GM10248 (cell line): ENCODE measurements at places on chromosomes 3 and 15.

DNA sequence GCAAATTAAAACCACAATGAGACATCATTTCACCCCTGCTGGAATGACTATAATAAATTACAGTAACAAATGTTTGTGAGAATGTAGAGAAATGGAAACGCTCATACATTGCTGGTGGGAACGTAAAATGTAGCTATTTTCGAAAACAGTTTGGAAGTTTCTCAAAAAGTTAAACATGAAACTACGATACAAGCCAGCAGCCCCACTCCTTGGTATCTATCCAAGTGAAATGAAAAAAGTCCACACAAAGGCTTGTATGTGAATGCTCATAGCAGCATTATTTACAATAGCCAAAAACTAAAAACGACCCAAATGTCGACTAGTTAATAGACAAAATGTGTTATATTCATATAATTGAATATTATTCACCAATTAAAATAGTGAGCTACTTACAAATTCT, 22.9 kb upstream of the CFAP20DC start:
- no peak for DNase-seq

DNA sequence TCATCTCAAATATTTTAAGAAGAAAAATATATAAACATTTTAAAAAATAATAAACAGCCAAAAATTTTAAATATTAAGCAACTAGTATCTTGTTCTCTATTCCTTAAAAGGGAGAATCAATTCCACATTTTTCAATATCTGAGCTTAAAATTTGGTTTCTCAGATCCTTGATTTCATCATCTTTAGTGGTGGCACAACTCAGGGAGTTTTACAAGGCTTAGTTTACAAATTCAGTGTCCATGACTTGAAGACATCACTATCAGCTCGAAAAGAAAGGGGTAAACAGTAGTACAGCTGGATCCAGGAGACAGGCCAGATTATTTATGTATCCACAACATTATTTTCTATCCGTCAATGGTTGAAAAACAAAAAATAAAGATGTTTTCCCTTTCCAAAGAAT, 11.6 kb downstream of the IGF2BP2 start:
- no peak for DNase-seq

DNA sequence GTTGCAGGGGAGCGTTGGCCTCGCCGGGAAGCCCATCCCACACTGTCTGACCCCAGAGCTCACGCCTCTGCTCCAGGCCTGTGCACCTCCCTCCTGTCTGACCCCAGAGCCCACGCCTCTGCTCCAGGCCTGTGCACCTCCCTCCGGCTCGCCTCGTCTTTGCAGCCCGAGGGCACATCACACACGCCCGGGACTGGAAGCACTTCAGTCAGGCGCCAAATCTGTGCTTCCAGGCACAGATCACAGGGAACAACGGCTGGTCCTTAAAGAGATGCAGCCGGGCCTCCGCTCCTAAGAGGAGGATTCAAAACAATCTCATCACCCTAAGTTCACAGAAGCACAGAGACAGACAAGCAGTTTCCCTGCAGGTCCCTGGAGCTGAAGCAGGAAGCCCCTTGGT, 103.0 kb upstream of the RPL32 start:
- DNase-seq, result no peak

DNA sequence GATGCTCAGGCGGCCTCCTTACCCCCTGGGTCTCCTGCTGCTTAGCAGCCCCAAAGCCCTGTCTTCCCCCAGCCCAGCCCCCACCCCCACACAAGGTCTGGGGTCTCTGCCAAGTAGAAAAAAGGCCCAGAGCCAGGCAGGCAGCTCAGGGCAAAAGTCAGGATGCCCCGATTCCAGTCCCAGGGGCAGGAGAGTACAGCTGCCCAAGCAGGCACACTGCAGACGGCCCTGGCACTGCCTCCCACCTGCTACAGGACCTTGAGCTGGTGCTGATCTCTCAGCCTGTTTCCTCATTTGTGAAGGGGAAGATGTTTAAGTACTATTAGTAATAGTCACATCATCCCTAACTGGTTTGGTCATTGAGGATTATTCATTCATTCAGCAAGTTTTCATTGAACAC, 12.6 kb downstream of the TMEM43 start:
- no peak for DNase-seq

DNA sequence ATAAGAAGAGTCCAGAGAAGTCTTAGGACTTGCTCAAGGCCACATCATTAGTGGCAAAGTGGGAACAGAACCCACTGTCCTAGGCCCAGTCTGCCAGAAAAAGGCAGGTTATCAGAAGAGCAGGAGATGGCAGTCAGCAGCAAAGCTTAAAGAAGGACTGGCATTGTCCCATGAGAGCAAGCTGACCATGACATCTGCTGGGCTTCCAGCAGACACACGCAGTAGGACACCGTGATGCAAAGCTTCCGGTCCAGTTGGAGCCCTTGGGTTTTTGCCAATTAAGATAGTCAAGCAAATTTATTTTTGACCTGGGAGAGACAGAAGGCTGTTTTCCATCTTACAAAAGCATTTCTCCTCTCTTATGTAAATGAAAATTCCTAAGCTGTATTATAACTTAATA, 42.1 kb downstream of the ZBTB38 start:
- no peak for DNase-seq

DNA sequence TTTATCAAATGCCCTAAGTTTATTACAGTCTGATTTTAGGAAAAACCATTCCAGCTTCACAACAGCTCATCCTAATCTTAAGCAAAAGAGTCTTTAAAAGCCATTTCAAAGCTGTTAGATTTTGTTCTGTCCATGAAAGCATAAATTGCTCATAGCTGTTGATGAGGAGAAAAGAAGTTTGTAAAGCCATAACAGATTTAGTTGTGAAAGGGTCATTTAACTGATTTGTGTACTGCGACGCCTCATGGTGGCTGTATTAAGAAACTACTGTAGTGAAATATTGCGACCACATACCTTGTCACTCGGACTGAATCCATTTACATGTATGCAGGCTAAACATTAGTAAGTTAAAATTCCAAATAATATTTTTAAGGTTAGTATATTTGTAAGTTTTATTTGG, 20.9 kb downstream of the BBX start:
- DNase-seq, result no peak

DNA sequence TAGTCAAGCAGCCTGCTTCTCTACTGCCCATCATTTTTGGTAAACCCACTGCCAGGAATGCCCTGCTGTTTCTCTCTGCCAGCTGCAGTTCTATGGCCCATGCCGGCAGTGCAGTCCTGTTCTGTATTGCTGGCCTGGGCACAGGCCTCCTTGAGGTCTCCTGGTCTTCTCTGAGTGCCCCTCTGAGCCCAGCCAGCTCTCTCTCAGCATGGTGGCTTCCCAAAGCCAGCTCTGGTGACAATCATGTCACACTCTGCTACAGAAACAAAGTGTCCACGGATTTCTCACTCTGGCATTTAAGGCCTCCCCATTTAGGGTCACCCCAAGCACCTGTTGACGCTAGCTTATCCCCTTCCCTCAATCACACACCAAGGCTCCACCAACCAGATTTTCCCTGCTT, 24.5 kb downstream of the SRPRB start:
- no peak for DNase-seq

- no peak for DNase-seq
Observed at GRCh38 chr15:95770196-95770595, 560.3 kb upstream of the NR2F2 start.

DNA sequence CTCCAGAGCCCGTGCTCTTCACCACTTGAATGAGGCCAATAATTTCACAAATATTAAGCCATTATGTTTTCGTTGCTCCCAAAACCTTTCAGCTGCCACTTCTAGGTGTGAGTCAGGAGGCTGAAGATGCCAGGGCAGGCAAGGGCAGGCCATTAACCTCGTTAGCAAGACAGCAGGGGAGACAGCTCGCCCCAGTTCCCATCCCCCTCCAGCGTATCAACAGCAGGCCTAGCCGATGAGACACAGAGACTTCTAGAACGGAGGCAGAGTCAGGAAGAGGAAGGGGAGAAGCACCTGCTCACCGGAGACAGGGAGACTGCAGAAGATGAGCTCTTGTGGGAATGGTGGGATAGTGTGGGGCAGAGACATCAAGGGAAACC, 28.0 kb upstream of the PLA2G4E start:
- no peak for DNase-seq

DNA sequence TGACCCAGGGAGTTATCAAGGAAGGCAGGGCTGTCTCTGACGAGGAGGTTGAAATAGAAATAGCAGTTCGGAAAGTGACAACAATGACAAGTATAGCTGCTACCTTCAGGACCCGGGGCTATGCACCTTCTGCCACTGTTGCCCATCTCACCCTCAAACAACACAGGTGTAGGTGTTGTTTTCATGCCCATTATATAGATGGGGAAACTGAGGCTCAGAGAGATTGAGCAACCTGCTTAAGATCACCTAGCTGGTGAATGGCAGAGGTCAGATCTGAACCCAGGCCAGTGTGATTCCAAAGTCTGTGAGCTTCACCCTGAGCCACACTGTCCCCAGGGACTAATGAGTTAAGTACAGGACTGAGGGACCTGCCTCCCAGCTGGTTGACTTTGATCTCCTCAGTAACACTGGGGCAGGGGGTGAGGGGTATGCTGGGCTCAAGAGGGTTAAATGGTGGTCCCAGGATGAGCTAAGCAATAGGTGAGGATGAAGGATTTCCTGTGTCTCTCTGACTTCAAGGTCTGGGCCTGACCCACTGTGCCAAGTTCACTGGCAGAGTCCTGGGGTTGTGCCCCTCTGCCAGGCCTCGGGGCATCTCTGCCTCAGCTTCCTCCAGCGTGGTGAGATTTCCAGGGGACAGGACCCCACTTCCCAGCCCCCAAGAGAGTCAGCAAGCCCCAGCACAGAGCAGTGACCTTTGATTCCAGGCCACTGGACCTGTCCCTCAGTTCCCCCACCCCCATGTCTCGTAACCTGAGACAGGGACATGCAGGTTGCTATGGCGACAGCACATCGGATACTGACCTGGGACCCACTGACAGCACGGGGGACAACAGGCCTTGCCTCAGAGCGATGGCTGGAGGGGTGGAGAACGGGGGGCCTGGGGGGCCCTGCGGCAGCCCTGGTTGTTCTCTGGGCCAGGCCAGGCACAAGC, 35.0 kb downstream of the ATP2B2 start:
- DNase-seq, result no peak

DNA sequence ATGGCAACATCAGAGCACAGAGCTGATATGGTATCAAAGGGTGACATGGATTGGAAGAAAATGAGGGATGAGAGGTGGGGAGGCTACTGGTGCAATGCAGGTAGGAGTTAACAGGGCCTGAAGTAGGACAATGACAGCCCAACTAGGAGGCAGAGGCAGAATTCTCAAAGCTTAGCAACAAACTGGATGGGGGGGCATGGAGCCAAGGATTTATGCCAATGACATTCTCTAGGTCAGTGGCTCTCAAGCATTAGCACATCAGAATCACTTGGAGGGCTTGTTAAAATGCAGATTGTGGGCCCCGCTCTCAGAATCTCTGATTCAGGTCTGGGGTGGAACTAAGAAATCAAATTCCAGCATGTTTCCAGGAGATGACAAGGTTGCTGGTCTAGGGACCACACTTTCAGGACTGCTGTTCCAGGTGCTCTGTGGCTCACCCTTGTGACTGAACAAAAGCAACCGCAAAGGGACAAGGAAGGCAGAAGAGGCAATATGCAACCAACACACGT, 98.0 kb upstream of the TNIK start:
- DNase-seq, result no peak

DNA sequence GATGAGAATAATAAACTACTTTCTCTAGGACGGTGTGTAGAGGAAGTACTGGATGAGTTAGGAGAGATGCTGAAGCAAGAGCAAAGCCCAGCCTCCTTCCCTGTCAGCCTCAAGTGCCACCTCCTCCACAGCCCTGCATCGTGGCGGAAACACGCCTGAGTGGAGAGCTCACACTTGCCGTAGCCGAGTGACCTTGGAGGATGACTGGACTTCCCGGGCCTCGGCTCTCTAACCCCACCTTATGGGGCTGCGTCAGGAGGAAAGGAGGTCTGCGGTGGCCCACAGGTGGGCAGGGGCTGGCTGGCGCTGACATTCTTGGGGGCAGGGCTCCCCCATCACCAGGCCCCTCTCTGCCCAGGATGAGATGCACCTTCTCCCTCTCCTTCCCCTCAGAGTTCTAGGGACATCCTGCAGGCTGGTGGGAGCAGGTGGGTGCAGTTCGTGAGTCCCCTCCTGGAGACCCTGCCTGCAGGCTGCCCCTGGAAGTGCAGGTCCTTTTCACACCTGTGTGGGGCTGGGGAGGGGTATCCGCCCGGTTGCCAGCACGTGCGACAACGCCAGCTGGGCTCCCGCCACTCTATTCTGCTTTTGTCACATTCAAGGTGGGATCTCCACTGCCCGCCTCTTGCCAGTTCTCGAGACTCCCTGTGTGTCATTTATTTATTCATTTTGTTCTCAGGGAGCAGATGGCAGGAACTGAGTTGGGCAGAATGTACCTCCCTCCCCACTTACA, 175.2 kb downstream of the MEGF11 start:
- no peak for DNase-seq

GRCh38 chr3:80769683-80770082, 991.8 kb downstream of the GBE1 start:
- DNase-seq, result no peak

DNA sequence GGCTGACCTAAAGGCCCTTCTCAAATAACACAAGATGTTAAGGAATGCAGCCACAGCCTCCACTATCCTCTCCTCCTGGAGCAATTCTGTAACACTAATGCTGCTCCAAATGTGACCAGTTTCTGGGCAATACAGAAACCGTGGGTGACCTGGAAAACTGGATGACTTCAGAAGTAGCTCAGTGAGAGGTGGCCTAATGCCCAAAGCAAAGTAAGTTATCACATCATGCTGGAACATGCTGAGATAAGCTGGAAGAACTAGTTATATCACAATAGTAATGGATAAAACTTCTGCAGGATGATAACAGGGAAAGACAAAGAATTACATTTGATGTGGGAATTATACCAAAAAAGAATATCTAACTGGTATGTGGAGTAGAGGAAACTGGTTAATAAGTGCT, 72.0 kb downstream of the DHX30 start:
- no peak for DNase-seq

DNA sequence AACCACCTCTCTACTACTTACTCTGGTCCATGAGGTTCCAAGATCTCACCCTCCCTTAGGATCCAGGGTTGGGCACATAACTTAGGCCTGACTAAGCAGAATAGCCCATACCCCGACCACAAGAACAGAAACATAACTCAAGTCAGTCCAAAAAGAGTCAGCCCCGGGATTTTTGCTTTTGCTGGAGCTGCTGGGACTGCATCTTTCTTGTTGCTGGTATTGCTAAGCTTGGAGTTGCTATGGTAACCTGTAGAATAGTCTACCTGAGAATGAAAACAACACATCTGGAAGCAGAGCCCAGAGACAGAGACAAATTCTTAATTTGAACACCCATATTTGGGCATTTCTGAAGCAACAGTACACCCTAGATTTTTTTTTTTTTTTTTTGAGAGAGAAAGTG, 6.5 kb downstream of the RUBCN start:
- no peak for DNase-seq

- DNase-seq, result no peak
Observed at GRCh38 chr3:51712963-51713362, 6.1 kb downstream of the GRM2 start.

DNA sequence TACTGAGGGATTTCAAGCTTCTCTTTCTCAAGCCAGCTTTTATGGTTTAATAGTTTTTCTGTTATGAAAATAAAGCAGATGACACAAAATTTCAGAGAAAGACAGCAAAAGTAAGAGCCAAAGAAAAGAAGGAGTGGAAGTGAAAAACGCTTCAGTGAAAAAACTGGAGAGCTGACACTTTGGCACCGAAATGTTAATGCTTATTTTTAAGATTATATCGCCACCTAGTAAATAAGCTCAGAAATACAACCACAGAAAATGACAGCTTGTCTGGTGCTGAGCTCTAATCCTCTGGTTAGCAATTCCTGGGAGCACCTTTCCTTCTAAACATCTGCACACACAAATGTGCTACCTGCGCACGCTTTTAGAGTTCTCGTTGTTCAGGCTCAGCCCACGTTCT, 101.6 kb downstream of the ZPLD1 start:
- peak; percentile 17 for DNase-seq

GRCh38 chr3:138389841-138390581, 41.6 kb downstream of the MRAS start:
- no peak for DNase-seq
